T1000 (cell line): ENCODE measurements at places on chromosomes 1 and 21.

DNA sequence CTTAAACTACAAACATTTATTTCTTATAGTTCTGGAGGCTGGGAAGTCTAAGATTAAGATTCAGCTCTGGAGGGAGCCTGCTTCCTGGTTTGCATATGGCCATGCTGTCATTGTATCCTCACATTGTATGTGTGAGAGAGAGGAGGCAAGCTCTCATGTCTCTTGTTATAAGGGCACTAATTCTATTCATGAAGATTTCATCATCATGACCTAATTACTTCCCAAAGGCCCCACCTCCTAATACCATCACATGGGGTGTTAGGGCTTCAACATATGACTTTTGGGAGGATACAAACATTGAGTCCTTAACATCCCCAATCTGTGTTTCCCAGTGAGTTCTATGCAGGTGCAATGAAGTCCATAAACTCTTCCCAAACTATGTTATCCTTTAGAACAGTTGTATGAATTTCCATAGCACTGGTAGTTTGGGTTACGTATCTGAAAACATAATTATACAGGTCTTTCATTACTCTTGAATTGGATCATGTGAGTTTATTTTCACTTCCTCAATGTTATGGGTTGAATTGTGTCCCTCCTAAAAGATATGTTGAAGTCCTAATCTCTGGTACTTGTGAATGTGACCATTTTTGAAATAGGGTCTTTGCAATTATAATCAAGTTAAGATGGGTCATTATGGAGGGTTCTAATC, 124.2 kb downstream of the RUNX1 start:
- no peak for DNase-seq

DNA sequence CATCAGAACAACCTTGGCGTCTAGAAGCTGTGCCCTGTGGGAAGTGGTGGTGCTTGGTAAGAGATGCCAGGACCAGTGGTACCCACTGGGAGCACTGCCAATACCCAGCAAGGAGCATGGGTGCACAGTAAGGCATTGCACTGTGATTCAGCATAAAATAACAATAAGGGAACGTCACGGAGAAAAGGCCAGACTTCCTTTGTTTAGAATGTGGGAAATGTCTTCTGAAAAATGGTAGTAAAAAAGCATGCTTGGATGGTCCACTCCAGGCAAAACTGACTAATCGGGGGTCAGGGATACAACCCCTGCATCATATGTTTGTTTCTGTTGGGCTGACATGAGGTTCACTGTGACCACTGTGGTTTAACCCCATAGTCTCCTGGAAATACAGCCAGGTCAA, 14.7 kb downstream of the METTL18 start:
- DNase-seq: no peak

- DNase-seq: no peak
These were observed 300.8 kb downstream of the RRAGC start for GRCh38 chr1:38558500-38559445.

DNA sequence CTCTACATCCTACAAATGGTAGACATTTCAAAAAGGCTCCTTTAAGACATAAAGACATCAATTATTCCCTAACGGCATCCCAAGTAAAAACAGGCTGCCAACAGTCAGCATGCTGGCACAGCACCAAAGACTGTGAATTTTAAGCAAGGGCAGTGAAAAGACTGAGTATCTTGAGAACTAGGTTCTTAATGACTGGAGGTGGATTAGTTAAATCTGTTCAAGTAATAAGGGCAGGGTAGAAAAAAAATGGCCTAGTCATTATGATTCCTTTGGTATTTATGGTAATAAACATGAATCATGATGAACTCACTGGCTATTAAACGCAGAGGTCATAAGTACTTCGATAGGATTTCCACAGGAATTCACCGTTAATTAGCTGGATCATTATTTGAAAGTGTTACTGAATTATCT, 75.2 kb downstream of the KIFAP3 start:
- DNase-seq: peak; percentile 53

GRCh38 chr1:221063651-221064050, 184.4 kb downstream of the HLX start:
- DNase-seq: no peak

- no peak for DNase-seq
These were observed 14.9 kb downstream of the OLFML2B start for GRCh38 chr1:162008799-162009198.

DNA sequence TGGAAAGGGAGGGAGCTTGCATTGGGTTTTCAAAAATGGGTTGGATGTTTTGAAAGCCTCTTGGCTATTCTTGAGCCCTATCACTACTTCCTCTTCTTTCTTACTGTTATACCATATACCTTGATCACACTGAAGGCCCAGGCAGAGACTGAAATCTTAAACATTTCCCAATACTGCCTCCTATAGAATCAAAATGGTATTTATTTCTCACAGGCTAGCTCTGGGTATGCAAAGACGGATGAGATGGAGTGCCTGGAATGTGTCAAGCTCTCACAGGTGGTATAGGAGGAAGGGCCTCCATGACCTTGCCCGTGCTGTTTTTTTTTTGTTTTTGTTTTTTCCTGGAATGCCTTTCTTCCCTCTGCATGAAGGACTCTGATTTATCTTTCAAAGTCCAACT, 268.4 kb upstream of the USP24 start:
- no peak for DNase-seq

- no peak for DNase-seq
These were observed 871 bp downstream of the PLA2G2F start for GRCh38 chr1:20139776-20140612.

DNA sequence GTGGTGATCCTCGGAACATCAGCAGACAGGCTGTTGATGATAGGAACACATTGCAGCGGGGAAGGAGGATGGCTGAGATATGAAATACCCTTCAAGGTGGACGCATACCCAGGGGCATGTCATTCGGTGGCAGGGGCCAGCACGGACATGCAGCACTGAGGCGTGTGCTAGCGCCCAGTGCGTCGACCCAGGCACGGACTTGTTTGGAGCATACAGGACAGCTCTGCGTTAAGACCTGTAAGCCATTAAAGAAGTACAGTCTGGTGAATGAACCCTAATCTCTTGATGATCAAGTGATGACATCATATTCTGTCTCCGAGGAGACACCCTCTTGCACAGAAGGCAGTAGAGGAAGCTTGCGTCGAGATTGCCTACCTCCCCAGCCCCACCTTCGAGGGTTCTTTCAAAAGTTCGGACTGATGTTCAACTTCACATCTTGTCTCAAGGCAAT, 63.6 kb upstream of the KIF26B start:
- DNase-seq: no peak

GRCh38 chr1:209774592-209774991, 9.8 kb downstream of the C1orf74 start:
- no peak for DNase-seq

GRCh38 chr1:66412704-66413103, 121.2 kb upstream of the SGIP1 start:
- no peak for DNase-seq

- DNase-seq: no peak
These were observed 45.7 kb upstream of the BATF3 start for GRCh38 chr1:212745303-212745702.

GRCh38 chr1:205236526-205236925, 8.8 kb downstream of the TMCC2 start:
- DNase-seq: no peak

GRCh38 chr1:39418236-39418635, 73.2 kb upstream of the BMP8A start:
- no peak for DNase-seq
